ENCODE measurements at places on chromosomes 11 and 22. TPM values are rescaled to one million over a fixed set of nuclear protein-coding genes. Genes with fewer than 3 reads are reported as not detected.

DNA sequence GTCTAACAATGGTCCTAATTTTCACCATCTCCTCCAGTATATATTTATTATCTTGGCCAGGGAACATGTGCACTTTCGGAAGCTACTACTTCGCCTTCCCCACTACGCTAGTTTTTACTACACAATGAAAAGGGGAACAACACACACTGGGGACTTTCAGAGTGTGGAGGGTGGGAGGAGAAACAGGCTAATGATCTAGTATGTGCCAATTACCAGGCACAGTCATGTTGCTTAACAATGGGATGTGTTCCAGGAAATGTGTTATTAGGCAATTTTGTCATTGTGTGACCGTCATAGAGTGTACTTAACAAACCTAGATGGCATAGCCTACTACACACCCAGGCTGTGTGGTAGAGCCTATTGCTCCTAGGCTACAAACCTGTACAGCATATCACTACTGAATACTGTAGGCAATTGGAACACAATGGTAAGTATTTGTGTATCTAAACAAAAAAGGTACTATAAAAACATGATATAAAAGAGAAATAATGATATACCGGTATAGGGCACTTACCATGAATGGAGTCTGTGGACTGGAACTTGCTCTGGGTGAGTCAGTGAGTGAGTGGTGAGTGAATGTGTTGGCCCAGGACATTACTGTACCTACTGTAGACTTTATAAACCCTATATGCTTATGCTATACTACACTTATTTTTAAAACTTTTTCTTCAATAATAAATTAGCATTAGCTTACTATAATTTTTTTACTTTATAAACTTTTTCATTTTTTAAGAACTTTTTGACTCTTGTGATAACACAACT is 20.1 kb upstream of the CUL5 start:
- no peak for DNase-seq
- H3K4me1 ChIP-seq, result no peaks in the 10 kb centered on the region
- no peak overlapping the region for H3K4me3 ChIP-seq
- no peaks in the 10 kb centered on the region for H3K27me3 ChIP-seq

DNA sequence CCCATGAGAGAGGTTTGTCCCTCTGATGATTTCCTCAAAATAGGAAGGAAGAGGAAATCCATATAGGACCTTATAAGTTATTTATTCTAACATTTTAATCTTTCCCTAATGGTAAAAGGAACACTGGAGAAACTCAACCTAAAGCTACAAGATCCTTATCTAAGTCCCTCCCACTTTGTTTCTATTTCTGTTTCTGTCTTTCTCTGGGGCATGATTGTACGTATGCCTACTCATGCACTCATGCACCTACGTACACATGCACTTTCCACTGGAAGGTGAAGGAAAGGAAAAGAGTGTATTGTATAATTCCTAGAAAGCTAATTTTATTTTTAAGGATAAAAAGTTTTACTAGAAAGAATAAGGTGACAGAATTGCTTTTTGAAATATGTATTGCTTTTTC is 125.0 kb downstream of the RAB38 start:
- no peaks in the 10 kb centered on the region for H3K27me3 ChIP-seq
- no peak for DNase-seq
- no peaks in the 10 kb centered on the region for H3K36me3 ChIP-seq
- H3K4me3 ChIP-seq, result no peak overlapping the region

DNA sequence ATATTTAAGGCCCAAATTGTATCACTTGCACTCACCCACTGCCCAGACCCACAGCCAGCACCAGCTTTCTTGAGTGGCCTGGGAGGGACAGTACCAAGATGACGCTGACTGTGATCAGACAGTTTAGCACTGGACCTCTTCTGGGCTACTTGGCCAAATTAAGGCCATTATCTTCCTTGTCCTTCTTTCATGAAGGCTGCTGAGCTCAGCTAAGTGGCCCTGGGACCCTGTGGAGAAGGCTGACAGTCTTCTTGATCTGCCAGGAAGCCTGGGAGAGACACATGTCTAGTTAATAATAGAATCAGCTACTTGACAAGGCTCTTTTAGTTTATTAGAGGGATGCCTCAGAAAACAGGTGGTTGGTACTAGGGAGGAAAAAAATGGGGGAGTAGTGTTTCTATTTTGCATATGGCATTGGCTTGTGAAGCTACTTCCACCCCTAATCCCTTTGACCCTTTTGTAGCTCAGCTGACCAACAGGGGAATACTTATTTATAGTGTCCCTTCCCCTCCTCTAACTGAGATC is 127.9 kb upstream of the NTM start:
- no peak for DNase-seq
- H3K36me3 ChIP-seq, result no peaks in the 10 kb centered on the region
- no peaks in the 10 kb centered on the region for H3K27me3 ChIP-seq
- no peak overlapping the region for H3K27ac ChIP-seq
- no peaks in the 10 kb centered on the region for H3K4me1 ChIP-seq

- no peaks in the 10 kb centered on the region for H3K27me3 ChIP-seq
- DNase-seq, result no peak
- H3K36me3 ChIP-seq, result no peaks in the 10 kb centered on the region
- H3K4me3 ChIP-seq, result peak overlapping the region; percentile 30
- H3K4me1 ChIP-seq, result no peaks in the 10 kb centered on the region
- H3K27ac ChIP-seq, result no peak overlapping the region
Measured at GRCh38 chr11:119854521-119854920, 125.5 kb upstream of the NECTIN1 start.

DNA sequence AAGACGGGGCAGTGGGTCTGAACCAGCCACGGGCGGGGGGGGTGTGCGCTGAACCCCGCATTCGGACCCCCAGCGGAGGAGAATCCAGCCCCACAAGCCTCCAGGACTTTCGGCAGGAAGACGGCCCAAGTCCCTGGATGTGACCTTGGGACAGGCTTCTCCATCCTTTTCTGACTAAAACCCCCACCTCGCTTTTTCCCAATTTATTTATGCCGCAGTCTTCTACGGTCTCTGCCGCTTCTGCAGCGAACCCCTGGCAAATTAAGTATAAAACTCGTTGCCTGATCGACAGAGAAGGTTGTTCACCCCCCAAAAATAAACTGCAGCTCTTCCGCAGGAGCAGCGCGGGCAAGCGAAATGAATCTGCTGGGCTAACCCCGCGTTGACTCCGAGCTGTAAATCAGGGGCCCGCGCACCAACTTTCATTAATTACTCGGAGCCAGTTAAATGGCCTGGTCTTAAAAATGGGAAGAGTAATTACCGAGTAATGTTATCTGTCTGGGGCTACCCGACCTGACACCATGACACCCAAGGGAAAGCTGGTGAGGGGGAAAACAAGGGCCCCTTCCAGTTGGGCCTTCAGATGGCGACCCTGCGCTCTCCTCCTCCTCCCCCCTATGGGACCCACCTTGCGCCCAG is 6.6 kb downstream of the WT1 start:
- H3K4me1 ChIP-seq, result peaks cover 2% of the 10 kb centered on the region
- peak; percentile 89 for DNase-seq
- H3K36me3 ChIP-seq, result no peaks in the 10 kb centered on the region

DNA sequence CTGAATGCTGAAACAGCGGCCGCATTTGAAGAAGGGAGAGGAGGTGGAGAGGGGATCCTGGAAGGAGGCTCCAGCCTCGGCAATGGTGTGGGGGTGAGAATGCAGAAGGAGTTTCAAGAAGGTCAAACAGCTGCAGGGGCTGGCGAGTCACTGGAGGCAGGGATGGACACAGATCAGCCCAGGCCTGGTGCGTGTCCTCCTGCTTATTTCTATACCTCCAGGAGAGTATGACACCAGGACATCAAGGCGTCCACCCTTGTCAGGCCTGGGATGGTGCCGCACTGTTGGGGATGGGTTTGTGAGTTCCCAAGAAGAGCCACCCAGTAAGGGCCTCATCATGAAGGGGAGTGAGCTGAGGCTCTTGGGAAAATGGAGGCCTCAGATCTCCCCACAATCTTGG is 23.1 kb downstream of the IGLL1 start:
- DNase-seq, result peak; percentile 64
- H3K36me3 ChIP-seq, result no peaks in the 10 kb centered on the region
- H3K4me3 ChIP-seq, result no peak overlapping the region
- H3K4me1 ChIP-seq, result no peaks in the 10 kb centered on the region
- no peak overlapping the region for H3K27ac ChIP-seq

DNA sequence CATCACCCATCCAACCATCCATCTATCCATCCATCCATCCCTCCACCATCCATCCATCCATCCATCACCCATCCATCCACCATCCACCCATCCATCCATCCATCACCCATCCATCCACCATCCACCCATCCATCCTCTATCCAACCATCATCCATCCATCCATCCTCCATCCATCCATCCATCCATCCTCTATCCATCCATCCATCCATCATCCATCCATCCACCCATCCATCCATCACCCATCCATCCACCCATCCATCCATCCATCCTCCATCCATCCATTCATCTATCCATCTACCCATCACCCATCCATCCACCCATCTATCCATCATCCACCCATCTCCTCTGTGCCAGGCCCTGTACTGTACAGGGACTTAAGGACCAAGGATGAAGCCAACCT is 62.2 kb upstream of the WNT11 start:
- H3K36me3 ChIP-seq, result no peaks in the 10 kb centered on the region
- no peak for DNase-seq
- H3K27me3 ChIP-seq, result no peaks in the 10 kb centered on the region
- no peak overlapping the region for H3K27ac ChIP-seq

DNA sequence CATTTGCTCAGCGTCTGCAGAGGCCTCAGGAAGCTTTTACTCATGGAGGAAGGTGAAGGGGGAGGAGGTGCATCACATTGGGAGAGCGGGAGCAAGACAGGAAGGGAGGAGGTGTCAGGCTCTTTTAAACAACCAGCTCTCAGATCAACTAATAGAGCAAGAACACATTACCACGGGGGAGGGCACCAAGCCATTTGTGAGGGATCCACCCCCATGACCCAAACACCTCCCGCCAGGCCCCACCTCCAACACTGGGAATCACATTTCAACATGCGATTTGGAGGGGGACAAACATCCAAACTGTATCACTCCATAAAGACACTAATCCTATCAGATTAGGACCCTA is 18.9 kb upstream of the THY1 start:
- no peak for DNase-seq
- no peak overlapping the region for H3K4me3 ChIP-seq
- H3K27ac ChIP-seq, result no peak overlapping the region
- H3K36me3 ChIP-seq, result no peaks in the 10 kb centered on the region
- no peaks in the 10 kb centered on the region for H3K27me3 ChIP-seq

- no peak overlapping the region for H3K27ac ChIP-seq
- no peaks in the 10 kb centered on the region for H3K36me3 ChIP-seq
- DNase-seq, result no peak
- H3K4me1 ChIP-seq, result no peaks in the 10 kb centered on the region
Measured at GRCh38 chr22:36185828-36186624, 15.6 kb downstream of the APOL4 start.

- no peaks in the 10 kb centered on the region for H3K4me1 ChIP-seq
- H3K27ac ChIP-seq, result no peak overlapping the region
- H3K36me3 ChIP-seq, result no peaks in the 10 kb centered on the region
- H3K4me3 ChIP-seq, result no peak overlapping the region
- DNase-seq, result no peak
- H3K27me3 ChIP-seq, result no peaks in the 10 kb centered on the region
Measured at GRCh38 chr22:39446239-39446721, 10.5 kb upstream of the MGAT3 start.

- H3K36me3 ChIP-seq, result no peaks in the 10 kb centered on the region
- no peak overlapping the region for H3K4me3 ChIP-seq
Measured at GRCh38 chr11:103737037-103737622, 299.3 kb upstream of the DDI1 start.

GRCh38 chr11:77198440-77198849 is 70.4 kb downstream of the MYO7A start:
- H3K36me3 ChIP-seq, result no peaks in the 10 kb centered on the region
- no peak overlapping the region for H3K4me3 ChIP-seq
- H3K27me3 ChIP-seq, result no peaks in the 10 kb centered on the region
- no peak for DNase-seq
- no peaks in the 10 kb centered on the region for H3K4me1 ChIP-seq

SPECC1L gene
- 65.8 TPM for total RNA-seq

CD3D gene
- total RNA-seq, result 8.7 TPM

DEUP1 gene
- 0.57 TPM for total RNA-seq

CHCHD10 gene
- 190 TPM for total RNA-seq

PGR gene
- 1.3 TPM for total RNA-seq

CARNS1 gene
- total RNA-seq, result 1.7 TPM

All from kidney (tissue), 22 donors.